Brain (organoid and tissue), 16 donors: ENCODE measurements at places on chromosomes 6 and 20. TPM values are rescaled to one million over a fixed set of nuclear protein-coding genes. Genes with fewer than 3 reads are reported as not detected.

The ZSCAN16 gene
- 14.9 TPM for polyA plus RNA-seq

The PSORS1C2 gene
- polyA plus RNA-seq = not detected

GRCh38 chr6:128074567-128074966, 173.7 kb upstream of the THEMIS start:
- DNase-seq = no peak

DNA sequence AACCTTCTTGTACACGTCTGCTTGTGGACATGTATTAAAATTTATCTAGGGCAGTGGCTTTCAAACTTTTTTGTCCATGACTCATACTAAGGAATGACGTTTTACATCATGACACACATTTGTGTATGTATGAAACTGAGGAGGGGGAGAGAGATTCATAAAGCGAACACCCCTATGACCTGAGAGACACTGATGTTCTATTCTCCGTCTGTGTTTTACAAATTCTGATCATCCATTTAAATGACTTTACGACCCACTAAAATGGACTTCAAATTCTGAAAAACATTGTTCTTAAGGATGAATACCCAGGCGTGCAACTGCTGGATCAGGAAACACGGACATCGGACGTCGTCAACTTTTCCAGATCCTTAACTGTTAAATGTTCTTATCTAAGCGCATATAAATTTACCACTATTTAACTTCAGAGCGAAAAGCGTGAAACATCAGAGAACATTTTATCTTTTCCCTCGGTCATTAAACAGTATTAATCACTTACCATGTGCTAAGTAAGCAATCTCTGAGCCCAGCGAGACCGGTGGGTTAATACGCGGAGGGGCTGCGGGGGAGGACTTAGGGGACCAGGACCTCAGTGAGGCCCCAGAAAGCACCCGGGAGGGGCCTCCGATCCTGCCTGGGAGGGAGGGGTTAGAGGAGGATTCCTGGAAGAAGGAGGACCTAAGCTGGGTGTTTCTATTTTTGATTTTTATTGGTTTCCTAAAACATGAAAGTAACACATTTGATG, 1.2 kb downstream of the PLAGL1 start:
- DNase-seq = peak; percentile 18

GRCh38 chr6:5142915-5143314, 57.8 kb downstream of the PPP1R3G start:
- no peak for DNase-seq

GRCh38 chr6:136788069-136788902, 4.0 kb downstream of the MAP3K5 start:
- no peak for DNase-seq

The SNAP91 gene
- 70.0 TPM for polyA plus RNA-seq

DNA sequence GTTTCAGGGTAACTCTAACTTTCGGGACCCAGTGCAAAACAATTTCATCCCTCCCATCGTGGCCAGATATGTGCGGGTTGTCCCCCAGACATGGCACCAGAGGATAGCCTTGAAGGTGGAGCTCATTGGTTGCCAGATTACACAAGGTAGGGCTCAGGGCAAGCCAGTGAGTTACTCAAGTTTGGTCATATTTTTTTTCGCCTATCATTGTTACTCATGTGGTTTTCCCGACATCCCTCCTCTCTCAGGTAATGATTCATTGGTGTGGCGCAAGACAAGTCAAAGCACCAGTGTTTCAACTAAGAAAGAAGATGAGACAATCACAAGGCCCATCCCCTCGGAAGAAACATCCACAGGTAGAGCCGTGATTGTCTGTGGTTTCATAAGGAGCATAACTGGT, 58.2 kb downstream of the DCBLD1 start:
- no peak for DNase-seq

DNA sequence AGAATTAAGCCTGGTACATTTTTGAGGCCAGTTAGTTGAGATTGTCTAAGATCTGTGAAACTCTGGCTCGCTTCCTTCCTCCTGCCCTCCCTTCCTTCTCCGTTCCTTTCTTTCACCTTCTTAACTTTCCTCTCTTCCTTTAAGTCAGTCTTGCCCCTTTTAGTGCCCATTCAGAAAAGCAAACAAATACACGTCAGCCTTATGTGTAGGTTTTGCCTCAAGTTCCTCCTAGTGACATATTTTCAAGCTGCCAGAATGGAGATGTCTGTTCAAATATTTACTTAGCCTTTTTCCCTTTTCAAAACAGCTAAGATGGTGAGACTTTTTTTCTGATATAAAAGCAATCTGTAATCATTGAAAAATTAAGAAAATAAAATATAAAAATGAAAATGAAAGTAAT, 178.4 kb downstream of the FARS2 start:
- no peak for DNase-seq

GRCh38 chr20:56420028-56420427, 8.0 kb downstream of the CASS4 start:
- DNase-seq = no peak

- no peak for DNase-seq
These were observed 35.0 kb upstream of the STK35 start for GRCh38 chr20:2066461-2067122.

- DNase-seq = no peak
These were observed 173.2 kb downstream of the CDH26 start for GRCh38 chr20:60131375-60131774.

DNA sequence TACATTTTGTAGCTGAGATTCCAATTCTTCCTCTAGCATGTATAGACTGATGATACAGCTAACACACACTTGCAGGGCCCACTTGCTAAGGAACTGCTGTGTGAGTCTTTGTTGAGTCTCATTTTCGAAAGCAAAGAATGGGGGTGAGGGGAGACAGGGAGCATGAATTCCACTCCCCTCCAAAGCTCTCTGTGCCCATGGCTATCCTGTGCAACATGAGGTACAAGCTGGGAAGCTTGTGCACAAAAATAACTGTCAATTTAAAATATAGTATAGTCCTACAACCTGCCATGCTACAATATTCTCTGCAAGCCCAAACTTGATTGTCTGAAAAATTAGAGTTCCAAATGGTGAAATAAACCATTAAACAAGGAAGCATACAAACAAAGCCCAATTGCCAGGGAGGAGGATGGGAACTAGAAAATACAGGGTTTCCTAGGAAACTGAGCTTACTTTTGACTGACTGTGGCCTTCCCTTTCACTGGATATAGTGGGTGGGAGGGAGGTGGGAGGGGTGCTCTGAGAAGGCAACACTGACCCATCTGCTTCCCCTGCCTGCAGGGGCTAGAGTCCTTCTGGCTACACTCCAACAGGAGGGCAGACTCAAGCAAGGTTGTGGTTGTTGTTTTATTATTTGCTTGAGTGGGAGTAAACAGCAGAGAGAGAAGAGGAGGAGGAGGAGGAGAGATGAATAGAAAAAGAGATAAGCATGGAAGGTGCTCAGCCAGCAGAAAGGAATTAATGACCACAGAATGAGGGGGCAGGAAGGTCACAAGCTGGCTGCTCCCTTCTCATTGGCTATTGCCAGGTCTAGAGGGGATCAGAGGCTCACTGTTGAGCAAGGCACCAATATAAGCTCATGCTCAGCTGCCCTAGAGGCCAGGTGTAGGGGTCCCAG, 84.6 kb downstream of the FYN start:
- DNase-seq = peak; percentile 74

- no peak for DNase-seq
These were observed 30.1 kb downstream of the PIM1 start for GRCh38 chr6:37200085-37200484.

GRCh38 chr6:89562093-89562973, 76.2 kb downstream of the LYRM2 start:
- DNase-seq = peak; percentile 69

DNA sequence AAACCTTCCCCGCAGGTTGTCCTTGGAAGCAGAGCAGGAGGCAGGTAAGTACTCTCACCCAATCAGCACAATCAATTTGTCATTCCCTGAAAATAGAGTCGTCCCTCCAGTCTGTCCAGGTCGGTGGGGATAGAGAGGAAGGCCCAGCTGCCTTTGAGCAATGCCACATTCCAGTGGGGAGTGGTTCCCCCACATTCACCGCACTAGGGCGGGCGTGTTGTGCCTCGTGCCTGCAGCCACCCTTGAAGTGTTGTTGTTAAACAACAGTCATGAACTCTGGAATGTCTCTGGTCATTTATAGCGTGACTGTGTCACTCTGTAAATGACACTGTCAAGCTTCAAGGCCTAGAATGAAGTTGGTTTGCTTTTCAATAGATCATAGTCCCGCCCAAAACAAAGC, 33.4 kb downstream of the PRDM1 start:
- DNase-seq = no peak

- no peak for DNase-seq
These were observed 75.1 kb downstream of the CDC40 start for GRCh38 chr6:110255211-110255750.

DNA sequence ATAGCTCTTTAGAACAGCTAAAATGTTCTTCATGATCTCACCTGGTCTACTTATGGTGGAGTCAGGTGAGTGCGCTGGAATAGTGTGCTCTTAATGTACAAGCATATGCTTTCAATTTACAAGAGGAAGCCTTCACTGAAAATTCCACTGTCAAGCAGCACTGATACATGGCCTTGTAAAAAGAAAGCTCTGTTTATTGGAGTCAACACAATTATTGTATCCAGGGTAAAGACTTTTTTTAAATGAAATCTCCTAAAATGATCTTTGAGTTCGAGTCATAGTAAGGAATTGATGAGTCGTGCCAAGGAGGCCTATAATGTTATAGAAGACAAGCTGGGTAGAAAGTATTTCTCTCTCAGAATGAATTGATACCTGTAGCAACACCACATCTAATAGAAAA, 41.6 kb upstream of the CARMIL1 start:
- DNase-seq = no peak

The SLC17A3 gene
- polyA plus RNA-seq = not detected

- no peak for DNase-seq
These were observed 92.8 kb upstream of the TMEM30A start for GRCh38 chr6:75377386-75377785.

The ANKEF1 gene
- 5.1 TPM for polyA plus RNA-seq

- no peak for DNase-seq
These were observed 1.4 kb downstream of the SDC4 start for GRCh38 chr20:45346851-45347250.

- peak; percentile 13 for DNase-seq
These were observed 92.4 kb upstream of the MAFB start for GRCh38 chr20:40781327-40782042.

DNA sequence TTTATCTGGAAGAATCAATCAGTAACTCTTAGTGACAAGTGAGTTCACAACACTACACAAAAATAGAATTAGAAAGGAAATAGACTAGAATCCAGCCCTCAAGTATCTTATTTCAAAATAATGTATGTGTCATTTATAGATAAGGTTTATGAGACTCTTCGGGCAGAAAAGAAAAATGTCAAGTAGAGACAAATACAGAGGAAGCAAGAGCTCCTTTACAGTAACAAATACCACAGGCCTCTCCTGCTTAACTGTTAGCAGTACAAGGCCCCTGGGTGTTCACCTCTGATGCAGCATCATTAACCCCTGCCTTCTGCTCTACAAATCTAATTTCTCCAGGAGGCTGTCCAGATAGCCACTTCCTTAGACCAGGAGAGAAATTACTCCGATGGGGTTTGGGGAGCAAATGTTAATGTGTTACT, 76.7 kb downstream of the UBE3D start:
- peak; percentile 16 for DNase-seq

GRCh38 chr20:24957326-24958016, 8.4 kb downstream of the CST7 start:
- DNase-seq = no peak

- DNase-seq = no peak
These were observed 211.9 kb downstream of the ZNF217 start for GRCh38 chr20:53381568-53382262.

DNA sequence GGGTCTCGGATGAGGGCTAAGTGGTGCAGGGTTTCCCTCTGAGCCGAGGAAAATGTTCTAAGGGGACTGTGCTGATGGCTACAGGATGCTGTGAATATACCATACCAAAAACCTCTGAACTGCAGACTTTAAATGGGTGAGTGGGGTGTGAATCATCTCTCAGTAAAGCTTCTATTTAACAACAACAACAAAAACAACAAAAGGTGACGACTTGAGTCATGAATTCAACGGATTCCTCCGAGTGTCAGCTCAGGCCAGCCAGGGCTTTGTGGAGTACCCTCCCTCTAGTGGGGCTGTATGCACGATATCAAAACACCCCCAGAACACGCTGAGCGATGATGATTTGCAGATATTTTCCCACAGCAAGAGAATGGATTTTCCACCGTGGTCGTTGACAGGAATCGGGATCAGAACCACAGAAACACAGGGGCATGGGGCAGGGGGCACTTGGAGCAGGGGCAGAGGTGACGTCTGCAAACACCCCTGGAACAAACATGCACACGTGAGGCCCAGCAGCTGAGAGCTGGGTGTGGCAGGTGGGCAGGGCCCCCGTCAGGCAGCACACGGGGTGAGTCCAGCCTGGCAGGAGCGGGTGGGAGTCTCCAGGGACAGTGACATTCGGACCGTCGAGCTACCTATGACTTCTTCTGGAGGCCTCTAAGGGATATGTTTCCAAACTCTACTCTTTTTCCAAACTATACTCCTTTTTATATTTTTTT, 38.6 kb downstream of the SLC2A4RG start:
- no peak for DNase-seq

DNA sequence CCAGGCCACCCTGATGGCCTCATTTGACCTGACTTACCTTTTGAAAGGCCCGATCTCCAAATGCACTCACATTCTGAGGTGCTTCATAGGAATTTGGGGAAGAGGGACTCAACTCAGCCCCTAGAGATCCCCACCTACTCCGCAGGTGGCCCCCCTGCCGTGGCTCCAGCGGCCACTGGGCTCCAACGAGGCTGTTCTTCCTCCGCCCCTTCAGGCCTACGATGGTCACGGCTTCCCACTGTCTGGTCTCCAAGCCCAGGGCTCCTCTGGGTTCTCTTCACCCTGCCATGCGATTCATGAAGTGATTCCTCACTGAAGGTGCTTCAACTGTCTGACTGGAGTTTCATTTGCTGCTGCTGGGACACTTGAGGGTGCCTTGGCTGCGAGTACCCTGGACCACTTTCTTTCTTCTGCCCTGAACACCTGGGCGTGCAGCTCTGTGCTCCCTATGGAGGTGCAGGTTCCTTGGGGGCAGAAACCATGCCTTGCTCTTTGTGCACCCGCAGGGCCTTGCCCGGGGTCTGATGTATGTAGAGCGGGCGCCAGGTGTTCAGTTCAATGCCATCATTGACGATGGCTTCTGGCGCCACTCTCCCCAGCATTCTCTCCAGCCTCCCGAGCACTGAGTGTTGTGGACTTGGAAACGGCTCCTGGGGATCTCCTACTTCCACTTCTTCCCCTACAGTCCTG, 10.0 kb upstream of the DUSP22 start:
- DNase-seq = no peak

The TMEM74B gene
- polyA plus RNA-seq = 4.0 TPM

DNA sequence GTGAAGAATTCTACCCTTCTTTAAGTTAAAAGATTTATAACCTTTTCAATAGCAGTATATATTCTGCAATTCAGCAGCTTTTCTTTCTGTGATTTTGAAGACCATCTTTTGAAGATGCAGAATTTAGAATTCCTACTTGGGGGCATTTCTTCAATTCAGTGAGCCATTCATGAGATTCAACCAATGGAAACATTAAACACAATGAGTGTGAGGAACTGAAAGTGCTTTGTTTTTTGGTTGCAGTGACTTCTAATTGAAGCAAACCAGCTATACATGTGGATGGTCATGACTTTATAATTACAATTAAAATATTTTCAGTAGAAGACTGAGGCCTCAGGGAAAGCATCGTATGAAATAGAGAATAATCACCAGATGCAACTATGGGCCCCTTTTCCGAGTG, 108.3 kb downstream of the CARMIL1 start:
- no peak for DNase-seq
